ENCODE measurements at places on chromosomes 4 and X.

DNA sequence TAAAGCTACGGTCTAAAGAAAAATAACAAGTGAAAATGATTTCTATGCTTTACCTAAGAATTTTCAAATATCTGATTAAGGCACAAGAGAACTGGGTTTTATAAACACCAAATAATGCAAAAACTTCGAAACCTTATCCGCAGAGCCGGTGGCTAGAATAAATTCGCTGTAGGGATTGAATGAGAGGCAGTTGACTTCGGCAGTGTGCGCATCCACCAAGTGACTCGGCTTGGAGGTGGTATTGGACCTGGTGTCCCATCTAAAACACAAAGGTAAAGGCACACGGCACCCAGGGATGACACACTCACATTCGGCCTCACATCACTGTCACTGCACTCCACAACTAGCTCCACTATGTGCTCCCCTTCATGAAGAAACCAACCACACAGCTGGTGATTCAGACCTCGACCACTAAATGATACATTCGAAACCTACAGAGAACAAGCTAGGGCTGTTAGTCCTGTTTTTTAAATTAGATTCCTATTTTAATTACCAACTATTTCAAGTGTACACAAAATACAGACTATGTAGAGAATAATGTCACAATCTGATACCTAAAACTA, 17.5 kb downstream of the RBBP7 start:
- DNase-seq: no peak

GRCh38 chr4:83011689-83012199, 1.1 kb upstream of the LIN54 start:
- no peak for DNase-seq

DNA sequence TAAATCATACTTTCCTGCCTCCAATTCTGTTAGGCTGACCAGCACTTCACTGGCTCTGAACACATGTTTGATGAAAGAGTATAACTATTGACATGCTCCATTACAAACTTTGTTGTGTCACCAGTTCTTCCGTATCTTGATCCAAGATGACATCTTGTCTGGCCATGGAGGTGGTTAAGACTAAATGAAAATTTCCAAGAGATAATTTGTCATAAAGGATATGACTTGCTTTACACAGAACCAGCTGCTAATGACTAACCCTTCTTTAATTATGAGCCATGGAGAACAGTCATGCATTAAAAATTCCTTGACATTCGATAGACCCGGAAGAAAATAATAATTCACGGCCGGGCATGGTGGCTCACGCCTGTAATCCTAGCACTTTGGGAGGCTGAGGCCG, 17.7 kb upstream of the N4BP2 start:
- no peak for DNase-seq

DNA sequence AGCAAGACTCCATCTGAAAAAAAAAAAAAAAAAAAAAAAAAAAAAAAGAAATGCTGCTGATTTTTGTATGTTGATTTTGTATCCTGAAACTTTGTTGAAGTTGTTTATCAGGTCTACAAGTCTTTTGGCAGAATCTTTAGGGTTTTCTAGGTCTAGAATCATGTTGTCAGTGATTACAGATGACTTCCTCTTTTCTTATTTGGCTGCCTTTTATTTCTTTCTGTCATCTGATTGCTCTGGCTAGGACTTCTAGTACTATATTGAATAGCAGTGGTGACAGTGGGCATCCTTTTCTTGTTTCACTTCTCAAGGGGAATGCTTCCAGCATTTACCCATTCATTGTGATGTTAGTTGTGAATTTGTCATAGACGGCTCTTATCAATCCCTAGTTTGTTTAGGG, 334.4 kb downstream of the SPRY1 start:
- DNase-seq: no peak

DNA sequence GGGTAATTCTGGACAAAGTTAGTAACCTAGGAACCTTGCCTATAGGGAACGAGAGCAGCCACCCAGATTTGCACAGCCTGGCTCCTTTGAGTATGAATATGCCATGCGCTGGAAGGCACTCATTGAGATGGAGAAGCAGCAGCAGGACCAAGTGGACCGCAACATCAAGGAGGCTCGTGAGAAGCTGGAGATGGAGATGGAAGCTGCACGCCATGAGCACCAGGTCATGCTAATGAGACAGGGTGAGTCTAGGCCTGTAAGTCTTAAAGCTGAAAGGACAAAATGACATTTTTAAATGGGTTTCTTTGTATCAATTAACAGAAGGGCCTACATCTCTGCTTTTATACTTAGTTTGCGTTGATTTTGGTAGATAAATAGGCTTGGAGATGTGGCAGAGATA, 4.7 kb upstream of the ITGB1BP2 start:
- no peak for DNase-seq

DNA sequence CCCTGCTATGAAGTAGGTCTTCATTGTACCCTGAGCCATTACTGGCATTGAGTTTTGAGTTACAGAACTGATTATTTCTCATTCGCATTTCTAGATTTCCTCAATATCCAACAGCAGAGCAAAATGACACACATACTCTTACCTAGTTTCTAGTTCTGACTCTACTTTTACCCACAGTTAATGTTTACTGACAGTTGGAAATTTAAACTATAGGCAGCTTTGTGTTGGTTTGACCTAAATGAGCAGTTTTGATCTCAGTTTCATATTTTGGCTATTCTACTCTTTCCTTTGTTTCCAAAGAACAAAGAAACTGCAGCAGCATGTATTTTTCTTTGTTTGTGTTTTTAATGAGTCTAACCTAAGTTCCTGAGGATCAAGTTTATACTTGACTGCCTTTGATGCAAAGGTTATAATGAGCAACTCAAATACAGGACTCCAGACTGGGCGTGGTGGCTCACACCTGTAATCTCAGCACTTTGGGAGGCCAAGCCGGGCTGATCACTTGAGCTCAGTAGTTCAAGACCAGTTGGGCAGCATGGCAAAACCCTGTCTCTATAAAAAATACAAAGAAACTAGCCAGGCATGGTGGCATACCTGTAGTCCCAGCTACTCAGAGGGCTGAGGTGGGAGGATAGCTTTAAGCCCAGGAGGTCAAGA, 30.4 kb downstream of the TXK start:
- DNase-seq: no peak

DNA sequence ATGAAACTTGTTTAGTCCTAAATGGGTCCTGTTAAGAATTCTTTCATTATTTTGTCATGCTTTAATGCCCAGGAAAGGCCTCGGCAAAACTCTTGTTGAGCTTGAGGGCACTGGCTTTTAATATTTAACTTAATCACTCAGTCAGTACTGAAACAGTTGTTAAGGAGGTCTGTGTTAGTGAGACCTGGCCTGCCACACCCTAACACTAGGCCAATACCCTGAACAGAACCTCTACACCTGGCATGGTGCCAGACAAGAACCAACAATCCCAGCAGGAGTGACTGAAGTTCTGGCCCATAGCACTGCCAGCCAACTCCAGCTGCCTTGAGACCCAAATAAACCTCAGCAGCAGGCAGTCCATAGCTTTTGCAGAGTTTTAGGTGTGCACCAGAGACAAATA, 85.7 kb upstream of the ITM2A start:
- DNase-seq: no peak
